ENCODE measurements at places on chromosomes 12 and 14.

- no peak for DNase-seq
Observed at GRCh38 chr12:88793096-88793495, 212.8 kb upstream of the KITLG start.

DNA sequence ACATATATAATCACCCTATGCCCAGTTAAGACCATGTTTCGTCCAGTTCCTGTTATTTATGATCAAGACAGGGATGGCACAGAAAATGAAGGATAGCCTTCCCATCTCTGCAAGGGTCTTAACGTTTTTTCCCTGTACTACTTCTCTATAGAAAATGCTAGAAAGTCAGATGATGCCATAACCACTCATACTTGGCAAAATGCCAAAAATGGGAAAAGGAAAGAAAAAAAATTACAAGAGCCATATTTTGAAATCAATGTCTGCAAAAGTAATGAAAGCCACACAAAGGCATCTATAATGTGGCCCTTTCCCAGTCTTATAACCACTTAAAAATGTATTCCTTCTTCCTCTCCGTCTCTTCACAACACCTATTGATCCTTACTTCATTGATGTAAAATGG is 1.8 kb upstream of the MYL6B start:
- peak; percentile 70 for DNase-seq

DNA sequence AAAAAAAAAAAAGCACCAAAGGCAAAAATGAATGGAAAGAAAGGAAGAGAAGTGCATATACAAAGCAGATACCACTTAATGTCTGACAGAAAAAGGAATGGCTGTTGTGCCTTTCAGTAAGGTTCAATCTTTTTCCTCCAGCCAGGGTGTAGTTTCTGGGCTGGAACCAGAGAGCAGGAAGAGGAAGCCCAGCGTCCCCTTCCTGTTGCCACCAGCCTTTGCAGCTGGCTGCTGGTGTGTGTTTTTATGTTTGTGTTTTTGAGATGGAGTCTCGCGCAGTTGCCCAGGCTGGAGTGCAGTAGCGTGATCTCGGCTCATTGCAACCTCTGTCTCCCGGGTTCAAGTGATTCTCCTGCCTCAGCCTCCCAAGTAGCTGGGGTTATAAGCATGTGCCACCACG is 64.6 kb upstream of the LTA4H start:
- DNase-seq, result peak; percentile 25

DNA sequence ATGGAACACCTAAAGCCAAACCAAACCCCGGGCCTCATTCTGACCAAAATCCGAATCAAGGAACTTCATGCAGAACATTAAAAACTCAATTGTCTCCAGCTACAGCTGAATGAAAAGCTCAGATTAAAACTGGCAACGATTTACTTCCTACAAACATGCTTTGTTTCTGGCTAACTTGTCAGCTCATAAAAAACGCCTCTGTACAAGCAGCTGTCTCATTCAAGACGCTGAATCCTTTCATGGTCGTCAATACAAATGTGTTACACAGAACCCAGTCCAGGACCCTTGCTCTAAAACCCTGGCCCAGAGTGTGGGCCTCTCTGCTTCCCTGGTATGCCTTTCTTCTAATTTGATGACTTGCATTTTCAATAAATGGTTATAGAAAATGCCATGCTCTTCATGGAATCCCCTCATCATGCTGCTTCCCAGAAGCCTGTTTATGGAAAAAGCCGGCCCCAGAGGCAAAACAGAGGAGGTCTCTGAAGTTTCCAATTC is 183.1 kb downstream of the PHLDA1 start:
- no peak for DNase-seq

DNA sequence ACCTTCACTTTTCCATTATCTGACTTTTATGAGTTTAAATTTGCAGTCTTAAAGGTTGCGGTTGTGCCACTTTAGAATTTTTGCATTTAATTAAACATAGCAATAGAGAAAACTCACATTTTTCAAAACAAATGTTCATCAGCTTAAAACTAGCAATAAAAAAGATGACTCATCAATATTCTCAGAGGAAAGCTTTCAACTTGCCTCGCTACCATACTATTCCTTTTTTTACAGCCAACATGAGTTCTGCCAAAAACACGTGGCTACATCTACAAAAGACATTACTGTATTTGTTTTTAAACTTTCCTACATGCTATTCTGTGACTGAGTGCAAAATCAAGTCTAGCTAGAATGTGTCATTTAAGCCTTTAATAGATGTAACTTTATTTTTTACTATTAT is 497.1 kb downstream of the RPS29 start:
- no peak for DNase-seq

DNA sequence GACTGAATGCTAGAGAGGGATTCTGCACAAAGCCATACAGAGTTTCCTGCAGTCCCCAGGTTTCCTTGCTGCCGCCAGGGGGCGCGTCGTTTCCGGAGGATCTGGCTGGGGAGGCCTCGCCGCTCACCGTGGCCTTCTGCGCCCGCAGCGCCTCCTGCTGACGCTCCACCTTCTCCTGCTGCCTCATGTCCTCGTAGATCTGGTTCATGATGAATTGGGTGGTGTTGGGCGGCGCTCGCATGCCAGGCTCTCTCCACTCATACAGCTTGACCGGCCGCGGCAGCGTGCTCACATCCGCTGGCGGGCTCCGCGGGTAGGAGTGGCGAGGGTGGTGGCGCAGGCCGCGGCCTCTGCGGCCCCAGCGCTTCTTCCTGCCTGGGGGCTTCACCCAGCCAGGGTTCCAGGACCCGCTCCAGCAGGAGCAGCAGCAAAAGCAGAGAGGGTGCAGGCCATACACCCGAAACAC is 987 bp downstream of the CCER1 start:
- no peak for DNase-seq

GRCh38 chr12:122076743-122077495 is 1.6 kb upstream of the MLXIP start:
- DNase-seq, result peak; percentile 32

- no peak for DNase-seq
Observed at GRCh38 chr12:21521541-21521940, 4.6 kb upstream of the SPX start.

DNA sequence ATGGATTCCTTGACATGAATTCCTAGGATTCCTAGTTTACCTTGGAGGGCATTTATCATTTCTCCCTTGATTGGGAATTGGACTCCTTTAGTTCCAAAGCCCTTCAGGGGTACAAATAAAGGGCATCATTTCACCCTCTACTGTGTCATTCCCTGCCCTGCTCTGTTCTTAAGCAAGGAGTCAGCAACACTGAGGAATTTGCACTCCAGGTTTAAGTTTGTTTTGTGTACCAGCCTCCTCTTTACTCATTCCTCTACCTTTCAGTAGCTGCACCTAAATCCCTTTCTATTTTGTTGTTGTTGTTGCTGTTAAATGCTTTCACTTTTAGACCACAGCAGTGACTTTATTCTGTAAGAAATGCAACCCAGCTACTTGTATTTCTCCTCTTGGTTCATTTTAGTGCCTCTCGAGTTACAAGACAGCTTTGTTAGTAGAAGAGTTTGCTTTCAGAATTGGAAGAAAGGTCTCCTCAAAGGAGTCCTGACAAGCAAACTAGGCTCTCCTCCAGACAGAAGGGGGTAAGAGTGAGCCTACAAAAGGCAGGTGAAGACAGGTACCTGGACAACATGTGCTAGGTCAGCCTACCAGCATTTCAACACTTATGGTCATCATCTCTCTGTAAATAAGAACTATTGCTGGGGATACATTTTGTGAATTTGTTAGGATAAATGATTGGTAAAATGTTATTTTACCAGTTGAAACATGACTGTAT is 90.0 kb downstream of the RMST start:
- no peak for DNase-seq

- DNase-seq, result no peak
Observed at GRCh38 chr14:74552623-74553022, 59.1 kb downstream of the ISCA2 start.

GRCh38 chr14:23704890-23705289 is 68.7 kb downstream of the DHRS2 start:
- no peak for DNase-seq

All from suppressor macrophage (primary cell).